ENCODE measurements at places on chromosomes 4 and X.
A peak's percentile ranks its signal among the peaks of the same experiment; 100 is the strongest.

DNA sequence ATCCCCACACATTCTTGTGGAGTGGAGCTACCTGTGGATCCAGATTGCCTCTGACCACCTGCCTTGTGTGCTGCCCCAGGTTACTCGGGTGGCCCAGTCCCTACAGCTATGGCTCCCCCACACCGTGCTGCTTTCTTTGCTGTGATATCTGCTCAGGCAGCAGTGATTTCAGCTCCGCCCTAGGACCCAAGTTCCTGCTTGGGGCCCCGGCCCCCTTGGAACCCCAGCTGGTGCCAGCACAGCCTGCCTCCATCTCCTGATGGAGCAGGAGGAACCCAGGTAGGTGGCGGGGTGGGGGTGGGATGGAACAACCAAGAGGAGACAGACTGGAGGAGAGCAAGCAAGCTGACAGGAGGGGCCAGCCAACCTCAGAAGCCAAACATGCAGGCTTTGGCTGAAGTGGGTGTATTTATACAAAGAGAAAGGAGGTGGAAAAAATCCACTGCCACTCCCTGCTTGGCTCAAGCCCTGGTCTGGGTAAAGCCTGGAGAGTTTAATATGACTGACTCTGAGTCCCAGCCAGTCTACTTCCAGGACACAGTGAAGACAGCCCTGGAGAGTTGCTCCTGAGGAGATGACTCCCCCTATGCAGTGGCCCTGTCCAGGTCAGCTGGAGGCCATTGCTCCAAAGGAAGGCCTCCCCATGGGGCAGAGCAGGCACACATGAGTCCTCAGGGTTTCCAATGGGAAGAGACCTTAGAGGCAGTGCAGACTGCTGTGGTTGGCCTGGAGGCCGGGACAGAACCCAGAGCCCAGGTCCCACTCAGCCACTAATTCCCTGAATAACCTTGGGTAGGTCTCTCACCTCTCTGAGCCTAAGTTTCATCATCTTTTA, 197.1 kb upstream of the MAMLD1 start:
- DNase-seq: no peak

GRCh38 chr4:15457406-15458201, 12.1 kb upstream of the CC2D2A start:
- DNase-seq: no peak

DNA sequence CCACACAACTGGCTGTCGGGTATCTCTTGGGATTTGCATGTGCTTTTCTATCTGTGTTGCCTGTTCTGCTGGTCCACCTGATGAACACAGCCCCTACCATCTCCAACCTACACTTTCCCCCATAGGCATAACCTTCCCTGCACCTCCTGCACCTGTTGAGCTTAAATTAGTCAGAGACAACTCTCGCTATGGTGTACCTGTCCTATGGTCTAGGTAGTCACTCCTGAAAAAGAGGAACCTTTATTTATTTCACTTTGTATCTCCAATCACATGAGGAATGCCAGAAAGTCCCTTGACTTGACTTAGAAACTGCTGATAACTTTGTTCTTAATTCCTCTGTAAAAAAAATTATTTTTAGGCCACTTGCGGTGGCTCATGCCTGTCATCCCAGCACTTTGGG, 338.1 kb downstream of the DHRSX start:
- no peak for DNase-seq

GRCh38 chrX:74291577-74291963, 12.4 kb upstream of the ZCCHC13 start:
- DNase-seq: no peak

- no peak for DNase-seq
Measured at GRCh38 chr4:24644983-24645764, 60.8 kb upstream of the DHX15 start.

- DNase-seq: no peak
Measured at GRCh38 chrX:119618439-119618838, 12.2 kb upstream of the NKRF start.

- DNase-seq: no peak
Measured at GRCh38 chr4:120636120-120636630, 286.4 kb downstream of the PRDM5 start.

- no peak for DNase-seq
Measured at GRCh38 chr4:36493251-36493650, 211.8 kb downstream of the DTHD1 start.

DNA sequence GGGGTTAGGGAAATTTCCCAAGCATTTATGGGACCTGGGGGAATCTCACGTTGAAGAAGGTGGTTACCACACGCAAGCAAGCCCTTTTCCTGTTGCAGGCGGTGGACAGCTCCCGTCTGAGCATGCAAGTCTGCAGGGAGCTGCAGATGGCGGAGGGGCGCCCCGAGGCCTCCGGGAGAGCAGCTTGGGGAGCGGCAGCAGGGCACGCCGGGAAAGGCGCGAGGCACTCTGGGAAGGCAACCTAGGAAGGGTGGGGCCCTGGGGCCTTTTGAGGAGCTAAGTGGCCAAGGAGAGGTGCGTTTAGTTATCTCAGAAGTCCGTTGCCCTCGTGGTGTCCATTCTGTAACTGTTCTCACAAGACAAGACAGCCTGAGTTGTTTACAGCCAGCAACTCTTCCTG, 57.0 kb upstream of the SLC25A4 start:
- no peak for DNase-seq

- no peak for DNase-seq
Measured at GRCh38 chrX:139179592-139179991, 350.9 kb upstream of the F9 start.

- no peak for DNase-seq
Measured at GRCh38 chrX:65903750-65904149, 136.1 kb downstream of the VSIG4 start.

- DNase-seq: no peak
Measured at GRCh38 chr4:42573249-42573648, 83.7 kb downstream of the ATP8A1 start.

DNA sequence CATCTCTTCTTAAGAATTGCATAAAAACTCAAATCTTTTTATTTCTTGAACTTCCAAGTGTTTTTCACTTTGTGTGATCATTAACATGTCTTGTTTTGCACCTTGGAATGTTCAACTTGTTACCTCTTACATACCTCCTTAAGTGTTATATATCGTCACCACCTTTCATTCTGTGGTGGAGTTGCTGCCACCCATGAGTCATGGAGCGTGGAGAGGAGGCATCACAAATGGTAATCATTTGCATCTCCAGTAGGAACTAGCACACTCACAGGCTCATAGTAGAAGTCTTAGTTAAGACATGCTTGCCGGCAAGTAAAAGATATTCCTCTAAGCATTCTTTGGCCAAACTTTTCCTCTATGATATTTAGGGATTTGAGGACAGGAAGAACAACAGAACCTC, 67.0 kb upstream of the VCX start:
- DNase-seq: no peak

GRCh38 chrX:40922307-40922706, 162.9 kb upstream of the USP9X start:
- no peak for DNase-seq

DNA sequence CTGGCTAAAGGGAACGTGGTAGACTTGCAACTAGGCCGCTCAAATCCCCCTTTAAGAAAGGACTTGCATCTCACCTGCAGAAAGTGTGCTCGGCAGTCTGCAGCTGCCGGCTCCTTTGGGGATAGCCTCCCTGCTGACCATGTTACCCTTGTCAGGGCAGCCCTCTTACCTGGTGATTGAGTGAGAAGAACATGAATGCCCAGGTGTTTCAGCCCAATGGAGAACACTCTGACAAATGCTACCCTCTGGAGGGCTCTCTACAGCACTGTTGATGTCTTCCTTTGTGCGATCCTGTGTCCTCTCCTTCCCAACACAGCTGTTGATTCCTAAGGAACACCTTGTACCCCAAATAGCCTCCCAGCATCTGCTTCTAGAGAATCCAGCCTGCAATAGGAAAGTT, 178.7 kb upstream of the LDB2 start:
- no peak for DNase-seq

DNA sequence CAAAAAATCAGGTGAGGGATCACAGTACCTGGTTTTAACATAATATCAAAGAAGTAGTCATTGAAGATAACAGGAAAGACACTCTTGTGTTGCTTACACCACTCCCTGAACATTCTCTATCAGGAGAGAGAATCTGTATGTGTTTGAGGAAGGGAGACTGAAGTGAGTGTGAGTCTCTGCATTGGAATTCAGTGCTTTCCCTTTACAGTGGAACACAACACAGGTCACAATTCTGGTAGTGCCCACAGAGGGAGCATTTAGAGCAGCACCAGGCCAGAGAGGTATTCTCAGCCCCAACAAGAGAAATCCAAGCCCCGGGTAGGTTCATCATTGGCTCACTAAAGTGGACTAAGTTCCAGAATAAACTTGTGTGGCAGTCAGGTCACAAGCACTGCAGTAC, 64.7 kb upstream of the UBQLN2 start:
- no peak for DNase-seq

GRCh38 chr4:113682730-113683537, 78.6 kb downstream of the CAMK2D start:
- peak; percentile 65 for DNase-seq

DNA sequence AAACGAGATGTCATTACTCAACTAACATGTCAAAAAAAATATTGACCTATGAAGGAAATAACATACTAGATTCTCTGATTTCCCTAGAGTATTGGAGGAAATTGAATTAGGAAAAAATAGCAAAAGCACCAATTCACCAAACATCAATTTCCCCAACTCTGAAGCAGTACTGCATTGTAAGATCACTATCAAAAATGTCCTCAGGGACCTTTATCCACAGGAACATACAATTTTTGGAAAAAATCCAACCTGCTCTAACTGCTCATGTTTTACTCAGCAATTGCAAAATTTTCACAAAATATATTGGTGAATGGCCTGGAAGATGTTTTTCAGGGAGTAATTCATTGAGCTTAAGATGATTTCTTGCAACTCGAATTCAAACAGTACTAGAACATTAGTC, 239.0 kb upstream of the GIMD1 start:
- no peak for DNase-seq

DNA sequence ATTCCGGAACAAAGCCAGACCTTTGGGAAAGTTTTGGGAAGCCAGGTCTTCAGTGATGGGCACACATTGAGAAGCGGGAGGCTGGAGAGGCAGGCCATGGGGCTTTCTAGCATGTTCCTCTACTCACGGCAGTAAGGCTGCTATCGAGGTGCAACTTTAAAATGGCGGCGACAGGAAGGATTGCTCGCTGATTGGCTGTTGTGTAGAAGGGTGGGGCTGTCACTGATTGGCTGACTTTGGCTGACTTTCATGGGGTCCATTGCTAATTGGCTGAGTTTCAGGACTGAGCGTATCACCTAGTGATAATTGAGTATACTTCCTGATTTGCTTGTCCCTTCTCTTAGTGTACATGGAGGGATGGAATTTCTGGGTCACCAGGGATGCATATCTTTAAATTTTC, 19.7 kb upstream of the GLOD5 start:
- no peak for DNase-seq

GRCh38 chr4:153521478-153521877, 55.3 kb downstream of the TMEM131L start:
- no peak for DNase-seq

- no peak for DNase-seq
Measured at GRCh38 chr4:150078041-150078578, at the start of gene DCLK2. Gene DCLK2, plus strand, starts transcription at chr4:150078445. Its CDS starts 583 bp downstream, at chr4:150079028.

GRCh38 chr4:56671373-56671772, 9.7 kb downstream of the HOPX start:
- DNase-seq: no peak

GRCh38 chr4:1720163-1720983, 750 bp downstream of the TMEM129 start:
- DNase-seq: no peak

GRCh38 chr4:158865520-158866177, 96.8 kb downstream of the FNIP2 start:
- DNase-seq: no peak

DNA sequence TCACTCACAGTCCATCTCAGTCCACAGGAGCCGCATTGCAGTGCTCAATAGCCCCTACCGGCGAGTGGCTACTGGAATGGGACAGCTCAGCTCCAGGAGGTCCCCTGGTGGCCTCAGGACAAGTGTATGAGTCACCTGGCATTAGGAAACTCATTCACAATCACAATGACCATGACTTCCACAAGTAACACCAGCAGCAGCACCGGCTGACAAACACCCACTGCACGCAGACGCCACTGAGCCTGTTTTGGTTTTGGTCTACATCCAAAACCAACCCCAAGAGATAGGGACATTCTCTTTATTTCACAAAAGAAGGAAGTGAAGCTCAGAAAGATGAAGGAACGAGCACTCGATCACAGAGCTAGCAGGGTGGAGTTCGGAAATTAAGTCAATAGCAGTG, 8.1 kb downstream of the JAKMIP1 start:
- DNase-seq: no peak

- no peak for DNase-seq
Measured at GRCh38 chrX:47420962-47421361, 50.6 kb downstream of the ZNF157 start.

DNA sequence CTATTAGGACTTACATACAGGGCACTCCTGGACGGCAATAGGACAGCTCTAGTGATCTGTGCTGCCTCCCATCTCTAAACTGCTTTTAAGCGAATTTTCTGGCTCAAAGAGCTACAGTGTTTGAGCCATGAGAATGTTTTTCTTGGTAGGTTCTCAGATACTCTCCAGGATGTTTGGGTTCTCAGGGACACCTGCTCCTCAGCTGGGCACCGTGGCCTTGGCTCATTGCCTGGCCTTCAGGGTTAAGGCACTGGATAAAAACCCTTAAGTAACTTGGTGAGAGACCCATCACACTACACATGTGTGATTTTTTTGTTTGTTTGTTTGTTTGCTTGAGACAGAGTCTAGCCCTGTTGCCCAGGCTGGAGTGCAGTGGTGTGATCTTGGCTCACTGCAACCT, 38.5 kb upstream of the HERC5 start:
- no peak for DNase-seq

GRCh38 chr4:6963139-6963611, 53.5 kb downstream of the TBC1D14 start:
- DNase-seq: no peak

DNA sequence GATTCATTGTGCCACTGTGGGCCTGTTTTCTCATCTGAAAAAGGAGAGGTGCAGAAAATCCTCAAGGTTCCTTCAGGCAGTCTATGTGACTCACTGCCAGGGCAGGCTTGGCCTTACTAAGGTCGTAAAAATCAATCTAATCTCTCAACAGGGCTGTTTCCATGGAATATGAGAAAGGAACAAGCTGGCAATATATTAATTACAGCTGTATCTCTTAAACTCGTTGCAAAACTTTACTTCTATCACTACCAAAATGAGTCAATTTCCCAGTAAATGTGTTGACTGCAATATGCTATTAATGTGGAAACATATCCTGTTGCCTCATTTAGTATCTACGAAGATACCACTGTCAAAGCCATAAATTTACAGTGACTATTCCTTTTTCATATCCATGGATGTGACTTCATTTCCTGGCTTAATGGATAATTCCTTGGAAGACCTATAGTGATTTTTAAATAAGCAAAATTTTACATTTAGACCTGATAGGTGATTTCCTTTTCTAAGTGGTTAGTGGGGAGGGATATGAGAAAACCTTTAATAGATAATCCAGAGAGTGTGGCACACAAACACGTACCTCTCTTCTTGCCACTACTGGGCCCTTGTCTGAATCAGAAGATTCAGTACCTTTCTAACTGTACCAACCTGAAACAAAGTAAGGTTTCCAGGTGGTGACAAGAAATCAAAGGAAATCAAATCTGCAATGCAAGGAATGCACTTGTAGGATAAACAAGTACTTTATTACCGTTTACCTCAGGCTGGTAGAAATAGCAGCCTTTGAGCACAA, 127.4 kb upstream of the FTHL17 start:
- no peak for DNase-seq
